Activated CD8-positive, alpha-beta memory T cell treated with anti-CD3 and anti-CD28 coated beads for 1 hour (primary cell): ENCODE measurements at places on chromosomes 4 and X.

GRCh38 chr4:40199999-40200874 is 3.4 kb downstream of the RHOH start:
- peak; percentile 55 for DNase-seq

- DNase-seq, result no peak
Measured at GRCh38 chr4:70177090-70177489, 18.4 kb upstream of the ODAM start.

DNA sequence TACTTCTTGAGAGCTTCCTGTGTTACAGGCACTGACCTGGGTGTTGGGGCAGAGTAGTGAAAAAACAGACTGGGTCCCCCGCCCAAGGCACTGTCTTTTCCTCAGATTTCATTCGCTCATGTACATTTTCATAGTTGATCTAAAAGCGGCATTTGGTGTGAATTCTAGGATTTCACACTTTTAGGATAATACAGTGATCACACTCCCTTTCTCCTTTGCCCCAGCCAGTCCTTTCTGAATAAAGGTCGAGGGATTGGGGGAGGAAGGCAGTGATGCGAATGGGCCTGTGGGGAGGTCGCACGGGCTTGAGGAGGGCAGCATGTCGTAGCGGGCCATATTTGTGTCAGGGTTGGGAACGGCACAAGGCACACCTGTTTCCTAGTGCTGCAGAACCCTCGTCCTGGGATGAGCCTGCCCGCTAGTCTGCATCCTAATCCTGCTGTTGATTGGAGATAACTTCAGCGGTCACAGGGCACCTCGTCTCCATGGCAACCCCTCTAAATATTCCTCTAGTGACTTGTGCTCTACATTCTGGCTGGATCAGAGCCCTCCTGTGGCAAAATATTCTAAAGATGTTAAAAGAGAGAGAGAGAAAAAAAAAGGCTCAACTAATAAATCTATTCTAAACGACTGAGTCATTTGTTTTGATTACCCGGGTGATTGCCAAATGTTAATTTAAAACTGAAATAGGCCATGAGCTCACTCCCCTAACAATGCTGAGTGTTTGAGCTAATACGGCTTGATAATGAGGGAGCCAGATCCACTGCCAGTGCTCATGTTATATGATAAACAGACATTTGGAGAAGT is 21.8 kb downstream of the FHL1 start:
- no peak for DNase-seq

DNA sequence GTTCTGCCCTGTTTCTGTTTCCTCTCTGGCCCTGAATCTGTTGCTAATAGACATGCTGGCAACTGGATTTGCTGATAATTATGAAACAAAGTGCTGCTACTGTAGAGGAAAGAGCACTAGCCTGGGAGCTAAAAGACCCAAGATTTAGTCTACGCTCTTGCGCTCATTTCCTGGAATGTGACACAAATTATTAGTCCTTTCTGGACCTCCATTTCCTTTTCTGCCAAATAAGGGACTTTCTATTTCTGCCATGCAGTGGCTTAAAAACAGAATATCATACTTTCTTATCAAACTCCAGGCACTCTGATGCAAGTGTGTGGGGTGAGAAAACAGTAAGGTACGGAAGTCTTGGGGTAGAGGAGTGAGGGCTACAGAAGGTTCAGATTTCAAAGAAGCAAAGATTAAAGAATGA is 48.3 kb upstream of the GPR174 start:
- no peak for DNase-seq

GRCh38 chr4:182823576-182823975 is 93.6 kb downstream of the DCTD start:
- DNase-seq, result no peak

GRCh38 chrX:77740376-77740905 is 45.6 kb downstream of the ATRX start:
- DNase-seq, result no peak

DNA sequence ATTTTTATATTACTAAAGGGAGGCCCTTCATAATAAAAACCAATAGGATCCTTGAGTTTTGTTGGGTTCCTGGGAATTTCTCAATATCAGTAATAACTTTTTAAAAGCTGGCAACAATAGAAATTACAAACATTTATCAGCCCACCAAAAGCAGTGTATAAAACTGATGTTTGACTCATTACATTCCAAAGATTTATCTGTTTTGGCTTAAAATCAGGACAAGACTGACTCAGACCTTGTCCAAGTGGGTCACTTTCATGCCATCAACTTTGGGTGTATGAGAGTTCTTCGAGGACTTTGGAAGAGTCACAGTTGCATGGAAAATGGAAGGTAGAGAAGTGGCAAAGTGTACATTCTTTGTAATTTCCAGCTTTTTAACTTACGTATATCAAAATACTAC is 102.8 kb downstream of the FRMPD4 start:
- no peak for DNase-seq

GRCh38 chr4:25875281-25875745 is 12.5 kb upstream of the SEL1L3 start:
- DNase-seq, result no peak

- no peak for DNase-seq
Measured at GRCh38 chr4:119038116-119038841, 97.4 kb upstream of the MYOZ2 start.

- no peak for DNase-seq
Measured at GRCh38 chr4:109327641-109328040, 25.2 kb upstream of the COL25A1 start.

DNA sequence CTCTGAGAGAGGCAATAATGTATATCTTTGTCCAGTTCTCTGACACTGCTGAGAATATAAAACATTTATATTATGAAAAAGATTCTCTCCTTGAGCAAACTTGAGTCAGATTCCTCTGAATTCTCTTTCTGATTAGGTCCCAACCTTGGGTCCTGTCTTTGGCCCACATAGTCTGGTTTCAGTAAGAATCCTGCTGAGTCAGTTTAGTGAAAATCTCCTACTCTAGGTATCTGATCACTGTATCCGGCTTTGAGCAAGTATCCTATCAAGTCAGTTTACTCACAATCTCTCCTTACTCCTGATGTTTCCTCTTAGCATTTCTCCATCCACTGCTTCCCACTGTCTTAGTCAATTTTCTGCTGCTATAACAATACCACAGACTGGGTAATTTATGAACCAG is 253.9 kb downstream of the OPHN1 start:
- no peak for DNase-seq

DNA sequence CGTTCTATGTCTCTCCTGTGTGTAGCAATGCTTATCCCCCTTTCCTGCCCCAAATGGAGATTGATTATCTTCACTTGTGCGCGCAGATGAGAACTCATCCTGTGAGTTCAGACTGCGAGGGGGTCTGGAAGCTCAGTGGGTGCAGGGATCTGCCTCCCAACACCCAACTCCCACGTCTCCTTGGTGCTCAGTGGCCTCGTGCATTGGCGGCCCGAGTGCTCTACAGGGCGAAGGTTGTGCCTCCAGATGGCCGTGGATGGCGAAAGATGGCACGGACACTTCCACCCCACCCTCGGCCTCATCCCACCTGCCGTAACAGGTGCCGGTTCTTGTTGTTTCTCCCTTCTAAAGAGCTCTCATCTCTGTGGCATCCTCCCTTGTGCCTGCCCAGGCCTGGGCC is 45.1 kb upstream of the SORCS2 start:
- no peak for DNase-seq

- no peak for DNase-seq
Measured at GRCh38 chrX:17390419-17390850, 15.4 kb downstream of the NHS start.

GRCh38 chrX:107675823-107676555 is 47.7 kb downstream of the PRPS1 start:
- no peak for DNase-seq

DNA sequence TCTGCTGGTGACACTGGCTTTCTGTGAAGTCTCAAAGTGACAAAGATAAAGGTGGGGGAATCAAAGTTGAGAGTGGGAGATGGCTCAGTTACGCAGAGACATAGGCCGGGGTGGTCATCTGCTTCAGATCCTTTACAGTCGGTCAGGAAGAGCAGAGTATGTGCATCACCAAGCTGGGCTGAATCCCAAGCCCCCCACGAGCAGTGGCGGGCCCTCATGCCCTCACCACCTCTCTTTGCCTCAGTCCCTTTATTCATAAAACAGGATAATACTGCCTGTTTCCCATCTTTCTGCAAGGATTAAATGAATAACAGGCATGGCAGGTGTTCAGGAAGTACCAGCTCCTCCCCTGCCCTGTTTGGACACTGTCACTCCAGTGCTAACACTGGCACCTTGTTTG is 135.6 kb downstream of the EVC2 start:
- no peak for DNase-seq

- DNase-seq, result no peak
Measured at GRCh38 chr4:45453258-45453853, 670.5 kb downstream of the GABRG1 start.

- no peak for DNase-seq
Measured at GRCh38 chr4:4474476-4474875, 67.4 kb downstream of the STX18 start.

- DNase-seq, result no peak
Measured at GRCh38 chrX:37871626-37872302, 24.4 kb upstream of the DYNLT3 start.

GRCh38 chr4:117893207-117893606 is 141.1 kb upstream of the NDST3 start:
- no peak for DNase-seq

DNA sequence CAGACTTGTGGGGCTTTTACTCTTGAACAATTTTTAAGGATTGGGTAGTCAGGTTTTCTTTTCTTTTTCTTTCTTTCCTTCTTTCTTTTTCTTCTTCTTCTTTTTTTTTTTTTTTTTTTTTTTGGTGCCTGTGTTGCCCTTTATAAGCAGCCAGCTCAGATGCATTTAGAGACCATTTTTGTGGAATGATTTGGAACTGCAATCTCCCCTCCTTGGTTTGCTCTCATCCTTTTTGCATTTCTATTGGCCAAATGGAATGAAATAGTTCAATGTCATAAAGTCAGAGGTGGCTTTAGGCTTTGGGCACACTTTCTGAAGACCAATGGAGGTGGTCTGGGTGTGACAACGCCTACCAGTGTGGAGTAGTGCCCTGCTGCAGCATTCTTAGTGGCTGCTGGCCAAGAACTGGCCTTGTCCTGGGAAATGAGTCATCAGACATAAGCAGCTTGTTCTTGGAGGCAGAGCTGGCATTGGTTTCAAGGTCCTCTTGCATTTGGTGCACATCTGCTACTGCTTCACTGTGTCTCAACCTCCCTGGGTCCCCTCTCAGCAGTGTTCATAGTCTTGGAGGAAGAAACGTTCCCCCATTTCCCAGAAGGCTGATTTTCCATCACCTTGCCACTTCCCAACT is 84.5 kb downstream of the CT47B1 start:
- no peak for DNase-seq

DNA sequence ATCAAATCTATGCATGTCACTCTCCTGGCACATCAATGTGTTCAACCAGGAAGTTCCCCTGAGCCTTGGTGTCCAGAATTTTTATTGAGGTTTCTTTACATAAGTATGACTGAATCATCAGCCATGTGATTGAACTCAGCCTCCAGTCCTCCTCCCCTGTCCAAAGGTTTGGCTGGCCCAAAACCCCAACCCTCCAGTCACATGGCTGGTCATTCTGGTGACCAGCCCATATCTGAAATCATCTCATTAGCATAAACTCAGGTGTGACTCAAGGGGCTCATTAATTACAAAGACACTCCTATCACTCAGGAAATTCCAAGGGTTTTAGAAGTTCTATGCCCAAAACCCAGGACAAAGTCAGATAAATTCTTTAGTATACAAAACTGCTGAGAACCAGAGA is 20.6 kb upstream of the SUPT20HL2 start:
- no peak for DNase-seq

- no peak for DNase-seq
Measured at GRCh38 chr4:154001193-154001592, 212.3 kb upstream of the SFRP2 start.
